ENCODE measurements at places on chromosomes 12 and 14. TPM values are rescaled to one million over a fixed set of nuclear protein-coding genes. Genes with fewer than 3 reads are reported as not detected.
A peak's percentile ranks its signal among the peaks of the same experiment; 100 is the strongest.

The DNAI7 gene
- total RNA-seq = 1.1 TPM

The ITPK1 gene
- total RNA-seq = 112 TPM

The EML5 gene
- total RNA-seq = 0.36 TPM

The NCKAP5L gene
- 25.5 TPM for total RNA-seq

The PLEKHD1 gene
- total RNA-seq = 0.14 TPM

The ETFBKMT gene
- 6.6 TPM for total RNA-seq

The SLCO1C1 gene
- 1.1 TPM for total RNA-seq

DNA sequence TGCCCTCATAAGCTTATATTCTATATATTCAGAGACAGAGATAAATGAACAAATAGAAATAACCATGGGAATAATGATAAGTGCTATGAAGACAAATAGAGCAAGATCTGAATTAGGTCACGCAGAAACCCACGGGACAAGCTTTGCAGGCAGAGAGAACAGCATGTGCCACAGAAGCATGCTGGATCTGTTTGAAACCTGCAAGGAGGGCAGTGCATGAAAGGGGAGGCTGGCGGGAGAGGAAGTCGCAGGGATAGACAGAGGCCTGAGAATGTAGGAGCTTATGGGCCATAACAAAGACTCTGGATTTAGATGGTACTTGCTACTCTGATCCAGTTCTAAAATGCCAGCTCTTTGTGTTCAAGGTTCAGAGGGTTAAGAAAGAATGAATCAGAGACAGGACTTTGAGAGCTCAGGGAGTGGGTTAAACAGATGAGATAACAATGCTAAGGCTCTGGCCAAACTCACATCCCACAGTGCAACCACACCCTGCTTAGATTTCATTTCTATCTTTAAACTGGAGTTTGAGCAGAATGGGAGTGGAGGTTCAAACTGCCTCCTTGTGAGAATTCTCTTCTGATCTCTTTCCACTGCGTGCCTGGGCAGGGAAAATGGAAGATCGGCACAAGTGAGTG, 49.2 kb upstream of the PPP1R12A start:
- no peak for DNase-seq
- no peaks in the 10 kb centered on the region for H3K27me3 ChIP-seq
- no peak overlapping the region for H3K27ac ChIP-seq
- H3K36me3 ChIP-seq = no peaks in the 10 kb centered on the region
- H3K4me1 ChIP-seq = peaks cover 6% of the 10 kb centered on the region

DNA sequence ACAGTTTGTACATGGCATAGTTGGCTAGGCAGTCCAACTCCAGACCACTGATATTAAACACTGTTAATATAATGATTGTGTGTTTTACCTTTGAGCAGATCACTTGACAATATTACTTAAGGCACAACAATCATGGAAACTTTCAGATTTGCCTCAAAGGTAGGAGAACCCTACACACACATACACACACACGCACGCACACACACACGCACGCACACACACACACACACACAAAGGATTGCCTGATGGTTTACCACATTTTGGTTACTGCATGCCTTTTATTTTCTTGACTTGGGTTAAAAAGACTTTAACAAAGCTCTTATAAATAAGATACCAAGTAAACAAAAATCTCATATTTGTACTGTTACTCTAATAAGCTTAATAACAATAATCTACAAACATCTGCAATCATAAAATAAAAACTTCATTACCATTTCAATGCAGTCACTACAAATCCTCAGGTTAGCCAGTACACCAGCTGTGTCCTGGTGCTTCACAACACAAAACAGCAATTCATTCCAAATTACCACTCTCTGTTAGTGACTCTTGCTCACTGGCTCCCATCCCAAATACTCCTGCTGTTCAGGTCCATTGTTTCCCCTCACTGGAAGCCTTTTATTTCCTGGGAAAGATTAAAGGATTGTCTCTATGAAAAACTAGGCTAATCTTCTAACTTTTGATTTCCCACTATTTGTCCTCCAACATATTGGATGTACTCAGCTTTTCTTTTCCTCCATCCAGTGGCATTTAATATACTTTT, 175.2 kb upstream of the ATP2B1 start:
- no peak overlapping the region for H3K27ac ChIP-seq
- no peak overlapping the region for H3K4me3 ChIP-seq
- no peak for DNase-seq
- no peaks in the 10 kb centered on the region for H3K36me3 ChIP-seq
- no peaks in the 10 kb centered on the region for H3K4me1 ChIP-seq
- peaks cover 11% of the 10 kb centered on the region for H3K27me3 ChIP-seq

DNA sequence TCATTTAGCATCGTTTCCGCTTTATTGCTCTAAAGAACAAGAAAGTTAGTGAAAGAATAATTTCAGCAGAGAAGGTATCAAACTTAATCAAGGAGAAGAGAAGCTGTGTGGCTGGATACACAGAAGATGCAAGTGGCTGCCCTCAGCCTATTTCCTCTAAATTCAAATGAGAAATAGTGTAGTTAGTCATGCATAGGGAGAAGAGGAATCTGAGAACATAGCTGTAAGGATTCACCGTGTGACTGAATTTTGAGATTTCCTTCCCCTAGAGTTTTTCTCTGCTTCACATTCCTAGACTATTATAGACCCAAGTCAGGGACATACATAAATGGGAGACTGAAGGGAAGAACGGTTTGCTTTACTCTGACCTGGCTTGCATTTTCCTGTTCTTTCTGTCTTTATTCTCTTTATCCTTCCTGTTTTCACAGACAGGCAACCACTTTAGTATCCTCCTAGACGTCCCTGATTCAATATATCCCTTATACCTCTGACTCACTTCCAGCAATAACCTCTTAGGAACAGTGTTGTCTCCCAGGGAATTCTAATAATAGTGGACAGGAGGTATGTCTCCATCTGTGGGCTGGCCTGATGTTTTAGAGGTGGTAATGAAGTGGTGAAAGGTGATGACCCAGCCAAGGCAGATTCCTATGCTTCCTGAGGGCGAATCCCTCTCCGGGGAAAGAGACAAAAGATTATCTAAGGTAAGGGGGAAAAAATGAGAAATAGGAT, 7.0 kb downstream of the RNASE10 start:
- H3K27ac ChIP-seq = no peak overlapping the region
- no peaks in the 10 kb centered on the region for H3K36me3 ChIP-seq
- peaks cover 7% of the 10 kb centered on the region for H3K27me3 ChIP-seq
- no peak for DNase-seq

DNA sequence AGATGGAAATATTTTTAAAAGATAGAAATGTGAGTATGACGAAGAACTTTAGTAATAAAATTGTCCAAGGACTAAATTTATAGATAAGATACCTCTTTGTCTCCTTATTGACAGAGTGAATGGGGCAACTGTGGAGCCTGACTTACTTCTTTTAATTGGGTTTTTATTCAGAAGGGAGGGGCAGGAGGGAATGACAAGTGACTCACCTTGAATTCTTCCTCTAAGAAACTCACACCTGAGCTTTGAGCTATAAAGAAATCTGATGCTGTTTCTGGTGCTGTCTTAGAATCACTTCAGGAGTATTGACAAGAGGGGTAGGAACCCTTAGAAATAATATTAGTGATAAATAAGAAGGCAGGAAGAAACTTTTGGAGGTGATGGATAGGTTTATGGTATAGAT, 951 bp downstream of the NR1H4 start:
- no peak overlapping the region for H3K4me3 ChIP-seq
- peaks cover 10% of the 10 kb centered on the region for H3K27me3 ChIP-seq
- no peak overlapping the region for H3K27ac ChIP-seq
- no peaks in the 10 kb centered on the region for H3K36me3 ChIP-seq

GRCh38 chr14:86654558-86655184, 1124.7 kb downstream of the FLRT2 start:
- H3K4me1 ChIP-seq = no peaks in the 10 kb centered on the region
- DNase-seq = peak; percentile 23
- H3K4me3 ChIP-seq = no peak overlapping the region
- H3K27me3 ChIP-seq = no peaks in the 10 kb centered on the region
- H3K36me3 ChIP-seq = no peaks in the 10 kb centered on the region

GRCh38 chr12:68557011-68557730, 53.5 kb upstream of the RAP1B start:
- H3K4me1 ChIP-seq = peaks cover 13% of the 10 kb centered on the region
- no peak for DNase-seq
- no peak overlapping the region for H3K27ac ChIP-seq
- no peak overlapping the region for H3K4me3 ChIP-seq
- no peaks in the 10 kb centered on the region for H3K36me3 ChIP-seq
- H3K27me3 ChIP-seq = peaks cover 3% of the 10 kb centered on the region

GRCh38 chr12:104201238-104202001, 14.2 kb upstream of the TXNRD1 start:
- H3K27ac ChIP-seq = no peak overlapping the region
- no peak overlapping the region for H3K4me3 ChIP-seq
- no peak for DNase-seq
- H3K4me1 ChIP-seq = peaks cover 3% of the 10 kb centered on the region
- peaks cover 5% of the 10 kb centered on the region for H3K27me3 ChIP-seq
- H3K36me3 ChIP-seq = no peaks in the 10 kb centered on the region

GRCh38 chr12:121218588-121219352, 8.8 kb downstream of the P2RX4 start:
- peaks cover 25% of the 10 kb centered on the region for H3K36me3 ChIP-seq
- H3K4me3 ChIP-seq = no peak overlapping the region
- DNase-seq = no peak
- peaks cover 15% of the 10 kb centered on the region for H3K4me1 ChIP-seq

DNA sequence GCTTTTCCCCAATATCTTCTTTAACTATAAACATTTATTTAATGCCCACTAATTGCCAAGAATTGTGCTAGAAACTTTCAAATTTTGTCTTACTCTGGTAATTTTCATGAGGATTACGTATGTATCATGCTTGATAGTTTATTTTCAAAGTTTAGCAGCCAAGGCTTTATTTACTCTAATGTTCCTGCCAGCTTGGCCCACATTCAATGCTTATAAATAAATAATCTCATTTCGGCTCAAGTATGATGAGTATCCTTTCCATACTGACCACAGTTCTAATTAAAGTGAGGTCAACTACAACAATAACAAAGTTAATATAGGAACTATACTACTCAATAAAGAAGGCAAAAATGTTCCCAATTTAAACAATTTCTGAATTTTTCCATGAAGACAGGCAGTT, 259.2 kb downstream of the MED13L start:
- DNase-seq = no peak
- no peak overlapping the region for H3K4me3 ChIP-seq
- no peak overlapping the region for H3K27ac ChIP-seq
- peaks cover 23% of the 10 kb centered on the region for H3K36me3 ChIP-seq

DNA sequence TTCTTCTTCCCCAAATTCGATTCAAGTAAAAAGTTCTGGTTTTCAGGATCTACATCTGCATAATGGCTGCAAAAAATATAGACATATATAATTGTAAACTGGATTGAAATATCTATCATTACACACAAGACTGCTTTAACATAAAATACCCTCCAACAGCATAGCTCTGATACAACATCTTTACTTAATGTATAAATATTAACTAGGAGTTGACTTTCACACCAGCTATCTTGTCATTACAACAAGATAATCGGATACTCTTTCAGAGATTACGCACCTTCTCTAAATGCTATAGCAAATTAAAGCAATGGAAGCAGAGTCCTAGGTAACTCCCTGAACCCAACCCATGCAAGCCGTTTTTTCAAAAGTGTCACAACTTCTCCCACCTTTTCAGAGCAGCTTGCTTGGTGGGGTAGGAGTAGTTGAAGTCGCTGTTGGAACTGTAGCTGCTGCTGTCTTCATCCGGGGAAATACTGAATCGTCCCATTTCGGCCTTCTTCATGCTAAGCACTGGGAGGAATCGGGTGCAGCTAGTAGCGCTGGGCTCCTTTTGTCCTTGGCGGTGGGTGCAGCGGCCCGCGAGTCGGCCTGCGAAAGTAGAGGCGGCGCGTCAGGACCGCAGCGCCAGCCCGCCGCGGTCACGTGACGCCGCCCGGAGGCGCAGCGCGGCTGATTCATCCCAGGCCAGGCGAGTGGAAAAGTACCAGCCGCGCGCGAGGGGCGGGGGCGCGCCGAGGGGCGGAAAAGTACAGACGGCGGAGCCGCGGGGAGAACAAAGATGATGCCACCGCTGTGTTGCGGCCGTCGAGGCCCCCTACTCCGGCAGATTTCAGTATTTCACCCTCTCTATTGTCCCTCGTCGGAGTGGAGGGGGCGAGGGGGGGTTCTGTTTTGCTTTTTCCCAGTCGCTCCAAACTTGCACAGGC, 1.5 kb downstream of the SLC38A2 start:
- H3K27ac ChIP-seq = peak overlapping the region; percentile 98
- peak overlapping the region; percentile 94 for H3K4me3 ChIP-seq
- H3K27me3 ChIP-seq = no peaks in the 10 kb centered on the region

GRCh38 chr14:96150214-96150613, 54.4 kb upstream of the BDKRB2 start:
- no peak overlapping the region for H3K4me3 ChIP-seq
